RKO (cell line): ENCODE measurements at places on chromosomes 6 and 20.

GRCh38 chr20:54342258-54342920 is 133.0 kb upstream of the DOK5 start:
- no peak for DNase-seq

- no peak for DNase-seq
Measured at GRCh38 chr6:121436274-121436857, 920 bp downstream of the GJA1 start.

GRCh38 chr6:160102956-160103824 is 18.4 kb upstream of the SLC22A1 start:
- DNase-seq = peak; percentile 27

DNA sequence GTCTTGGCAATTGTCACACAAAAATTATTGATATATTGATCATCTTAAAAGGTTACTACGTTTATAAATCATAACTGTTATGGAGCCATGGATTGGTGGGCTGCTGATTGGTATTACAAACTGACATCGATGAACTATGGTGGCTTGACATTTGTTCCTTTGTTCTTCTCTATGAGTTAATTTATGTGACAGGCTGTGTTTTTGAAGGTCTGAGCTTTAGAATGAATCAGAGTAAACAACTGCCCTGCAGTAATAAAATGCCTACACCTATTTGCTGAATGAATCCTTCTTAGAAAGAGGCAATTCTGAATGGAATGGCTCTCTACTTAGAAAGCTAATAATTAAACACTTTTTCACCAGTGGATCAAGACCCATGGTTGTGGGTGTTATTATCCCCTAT is 506.3 kb upstream of the SPTLC3 start:
- no peak for DNase-seq
